ENCODE measurements at places on chromosomes 16 and 17.

DNA sequence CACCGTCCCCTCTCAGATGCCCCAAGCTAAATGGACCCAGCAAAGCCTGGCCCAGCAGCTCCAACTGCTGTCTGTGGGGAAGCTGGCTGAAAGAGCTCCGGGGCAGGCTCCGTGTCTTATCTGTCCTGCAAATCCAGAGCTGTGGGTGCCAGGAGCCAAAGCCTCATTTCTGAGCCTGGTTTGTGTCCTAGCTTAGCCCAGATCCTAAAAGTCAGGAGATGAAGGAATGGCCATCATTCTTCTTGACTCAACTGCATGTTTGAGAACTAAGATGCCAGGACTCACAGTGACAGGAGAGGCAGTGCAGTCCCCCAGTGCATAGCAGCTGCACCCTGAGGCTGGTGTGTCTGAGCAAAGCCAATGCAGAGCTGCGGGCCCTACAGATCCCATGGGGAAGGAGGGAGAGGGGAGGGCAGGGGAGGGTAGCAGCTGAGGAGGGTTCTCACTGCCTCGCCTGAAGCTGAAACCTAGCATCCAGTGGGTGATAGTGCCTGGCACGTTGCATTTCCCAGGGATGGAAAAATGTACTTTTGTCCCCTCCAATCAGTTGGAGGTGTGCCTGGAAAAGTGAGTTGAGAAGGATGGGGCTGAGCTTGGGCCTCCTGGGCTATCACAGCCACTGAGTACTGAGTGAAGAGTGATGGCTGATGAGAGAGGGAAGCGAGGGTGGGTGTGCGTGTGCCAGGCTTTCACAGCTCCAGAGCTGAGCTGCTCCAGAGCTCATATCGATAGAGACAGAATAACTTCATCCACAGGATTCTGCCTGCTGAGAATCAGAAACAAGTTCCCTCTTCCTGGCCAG, 24.5 kb upstream of the CD300E start:
- H3K36me3 ChIP-seq: no peaks in the 10 kb centered on the region
- H3K27ac ChIP-seq: no peak overlapping the region
- H3K4me1 ChIP-seq: no peaks in the 10 kb centered on the region

DNA sequence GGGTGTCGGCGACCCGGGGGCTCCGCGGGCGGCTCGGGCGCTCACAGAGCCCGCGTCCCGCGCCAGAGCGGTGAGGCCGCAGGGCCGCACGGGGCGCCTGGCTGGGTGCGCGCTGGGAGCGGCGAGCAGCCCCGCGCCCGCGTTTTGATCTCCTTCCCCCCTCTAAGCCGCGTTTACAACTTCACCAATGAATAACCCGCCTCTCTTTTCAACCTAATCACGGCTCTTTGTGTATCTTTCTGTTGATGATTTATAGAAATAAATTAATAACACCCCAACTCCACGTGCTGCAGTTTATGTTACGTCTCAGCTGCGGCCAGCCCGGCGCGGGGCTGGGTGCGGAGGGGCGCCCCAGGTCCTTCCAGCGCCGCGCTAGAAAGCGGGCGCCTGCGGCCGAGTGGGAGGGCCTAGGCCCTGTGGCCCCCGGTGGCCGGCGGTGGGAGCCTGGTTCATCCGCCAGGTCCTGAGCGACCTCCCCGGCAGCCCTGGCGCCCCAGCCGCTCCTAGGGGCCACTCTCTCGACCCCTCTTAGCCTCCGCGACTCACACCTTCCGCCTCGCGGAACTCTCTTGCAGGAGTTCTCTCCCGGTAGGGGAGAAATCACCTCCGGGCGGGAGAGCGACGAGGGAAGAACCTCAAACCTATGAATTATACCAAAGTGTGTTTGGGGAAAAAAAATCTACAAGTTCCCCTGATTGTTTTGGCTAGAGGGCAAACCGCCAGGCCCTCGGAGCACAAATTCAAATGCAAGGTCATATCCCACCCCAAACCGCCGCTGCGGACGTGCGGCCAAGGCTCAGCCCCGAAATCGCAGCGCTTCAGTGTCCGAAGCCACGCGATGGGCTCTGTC, 1.9 kb downstream of the HNF1B start:
- H3K36me3 ChIP-seq: peaks cover 7% of the 10 kb centered on the region
- no peak for DNase-seq
- peak overlapping the region; percentile 69 for H3K4me3 ChIP-seq
- H3K27ac ChIP-seq: no peak overlapping the region
- peaks cover 81% of the 10 kb centered on the region for H3K27me3 ChIP-seq

DNA sequence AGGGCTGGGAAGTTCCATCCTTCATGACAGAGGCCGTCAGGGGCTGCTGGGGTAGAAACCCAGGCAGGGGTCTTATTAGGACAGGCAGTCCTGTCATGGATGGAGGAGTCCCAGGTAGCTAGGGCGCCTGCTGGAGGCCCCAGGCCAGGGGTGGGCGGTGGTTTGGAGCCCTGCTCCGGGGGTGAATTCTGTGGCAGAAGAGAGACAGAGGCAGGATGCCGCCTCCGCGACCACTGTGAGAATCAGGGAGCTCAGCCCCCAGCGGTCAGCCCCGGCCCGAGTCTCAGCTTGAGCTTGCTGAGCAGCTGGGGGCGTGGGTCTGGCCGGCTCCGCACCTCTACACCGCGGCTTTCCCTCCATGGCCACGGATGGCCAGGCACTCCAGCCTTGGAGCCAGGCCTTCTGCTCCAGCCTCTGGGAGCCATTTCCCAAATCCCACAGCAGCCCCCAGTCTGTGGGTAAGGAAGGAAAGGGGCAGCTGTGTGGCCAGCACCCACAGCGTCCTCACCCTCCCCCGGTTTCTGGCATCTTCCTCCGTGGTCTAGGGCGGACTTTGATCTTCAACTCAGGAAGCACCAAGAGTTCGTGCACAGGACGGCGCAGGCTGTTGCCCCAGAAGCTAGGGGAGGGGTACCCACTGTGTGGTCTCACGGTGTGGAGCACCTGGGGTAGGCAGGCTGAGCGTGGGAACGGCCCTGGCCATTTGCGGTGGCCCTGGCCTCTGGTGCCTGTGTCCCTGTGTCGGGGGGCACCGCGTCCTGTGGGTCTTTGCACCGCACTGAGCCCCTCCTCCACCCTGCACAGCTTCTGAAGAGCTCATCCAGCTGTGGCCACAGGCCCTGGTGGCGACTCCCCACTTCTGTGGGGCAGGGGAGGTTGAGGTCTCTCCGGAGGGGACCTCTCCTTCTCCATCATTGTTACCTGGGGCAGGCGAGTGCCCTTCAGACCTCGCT, 14.1 kb downstream of the CD7 start:
- H3K27ac ChIP-seq: no peak overlapping the region
- H3K36me3 ChIP-seq: no peaks in the 10 kb centered on the region
- no peak for DNase-seq
- H3K4me3 ChIP-seq: no peak overlapping the region

DNA sequence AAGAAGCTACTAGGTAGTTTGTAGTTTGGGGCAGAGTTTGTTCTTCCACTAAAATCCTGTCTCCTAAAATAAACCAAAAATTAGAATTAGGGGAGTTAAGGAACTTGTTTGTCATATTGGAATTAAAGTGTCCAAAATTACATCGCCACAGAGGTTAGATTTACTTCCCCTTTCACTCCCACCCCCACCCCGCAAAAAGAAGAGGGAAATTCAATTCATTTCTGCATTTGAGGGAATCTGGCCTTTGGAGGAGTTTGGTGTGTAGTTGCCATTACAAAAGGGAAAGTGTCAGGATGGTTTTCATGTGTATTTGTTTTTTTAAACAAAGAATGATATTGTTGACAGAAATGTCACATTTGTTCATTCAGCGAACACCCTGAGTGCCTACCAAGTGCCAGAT, 5.8 kb downstream of the TMEM97 start:
- peaks cover 44% of the 10 kb centered on the region for H3K36me3 ChIP-seq
- H3K4me1 ChIP-seq: peaks cover 7% of the 10 kb centered on the region
- H3K4me3 ChIP-seq: no peak overlapping the region
- H3K27ac ChIP-seq: no peak overlapping the region

DNA sequence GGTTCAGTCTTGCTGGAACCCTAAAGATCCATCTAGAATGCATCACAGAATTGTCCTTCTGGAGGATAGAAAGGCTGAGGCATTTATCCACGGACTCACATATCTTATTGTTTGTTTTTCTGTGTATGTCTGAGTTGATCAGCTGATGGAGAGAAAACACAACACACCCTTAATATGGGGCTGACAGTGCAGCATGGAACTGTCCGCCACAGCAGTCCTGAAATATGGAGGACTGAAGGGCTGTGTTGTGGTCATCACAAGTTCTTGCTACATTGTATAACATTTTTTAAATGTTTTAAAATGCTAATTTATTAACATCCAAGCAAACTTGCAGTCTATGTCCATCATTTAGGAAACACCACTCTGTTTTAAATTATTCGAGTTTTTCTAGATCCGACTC, 448.9 kb upstream of the ERCC4 start:
- H3K4me1 ChIP-seq: no peaks in the 10 kb centered on the region
- no peak overlapping the region for H3K27ac ChIP-seq
- no peak overlapping the region for H3K4me3 ChIP-seq

- H3K36me3 ChIP-seq: no peaks in the 10 kb centered on the region
- no peak overlapping the region for H3K27ac ChIP-seq
- no peak overlapping the region for H3K4me3 ChIP-seq
- H3K4me1 ChIP-seq: peaks cover 12% of the 10 kb centered on the region
Observed at GRCh38 chr17:82339634-82340580, 6.3 kb upstream of the SECTM1 start.

GRCh38 chr17:4023220-4023619, 59.0 kb upstream of the ATP2A3 start:
- H3K27me3 ChIP-seq: no peaks in the 10 kb centered on the region
- H3K36me3 ChIP-seq: peaks cover 29% of the 10 kb centered on the region
- H3K4me3 ChIP-seq: no peak overlapping the region
- no peak for DNase-seq
- no peak overlapping the region for H3K27ac ChIP-seq

DNA sequence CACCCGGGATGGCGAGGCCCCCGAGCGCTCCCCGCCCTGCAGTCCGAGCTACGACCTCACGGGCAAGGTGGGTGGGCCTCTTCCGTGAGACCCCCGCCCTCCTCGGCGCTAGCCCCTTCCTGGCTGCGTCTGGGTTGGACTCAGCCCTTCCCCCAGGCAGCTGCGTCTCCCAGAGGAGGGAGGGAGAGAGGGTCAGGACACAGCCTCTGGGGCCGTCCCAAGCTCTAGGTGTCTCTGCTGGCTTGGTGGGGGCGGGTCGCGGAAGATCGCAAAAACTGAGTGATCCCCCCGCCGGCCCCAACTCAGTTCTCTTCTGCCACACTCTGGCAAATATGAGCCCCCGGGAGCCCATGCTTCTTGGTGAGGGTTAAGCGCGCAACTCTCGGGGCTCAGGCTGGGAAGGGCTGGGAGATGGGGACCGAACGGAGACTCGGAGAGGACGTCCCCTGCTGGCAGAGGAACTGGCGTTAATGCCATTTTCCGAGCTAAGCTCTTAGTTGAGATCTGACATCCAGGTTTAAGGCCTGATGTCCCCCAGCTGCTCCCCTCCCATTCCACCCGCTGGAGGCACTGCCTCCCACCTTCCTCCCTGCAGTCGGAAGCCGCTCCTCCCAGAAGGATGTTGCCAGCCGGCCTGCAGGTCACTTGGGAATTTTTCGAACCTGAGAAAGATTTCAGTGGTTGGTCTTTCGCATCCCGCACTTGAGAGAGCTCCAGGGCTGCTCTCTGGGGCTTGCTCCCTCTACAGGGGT, 419 bp downstream of the RAB37 start:
- no peaks in the 10 kb centered on the region for H3K36me3 ChIP-seq
- DNase-seq: peak; percentile 85
- H3K4me3 ChIP-seq: peak overlapping the region; percentile 75
- H3K4me1 ChIP-seq: peaks cover 18% of the 10 kb centered on the region

- no peak overlapping the region for H3K4me3 ChIP-seq
- no peaks in the 10 kb centered on the region for H3K4me1 ChIP-seq
- H3K36me3 ChIP-seq: no peaks in the 10 kb centered on the region
Observed at GRCh38 chr17:19305256-19305655, 57.3 kb downstream of the B9D1 start.

- peak within 1 kb of the TSS; percentile 90 for H3K27ac ChIP-seq
- H3K4me1 ChIP-seq: peaks cover 3% of the 10 kb centered on the region
- no peaks in the 10 kb centered on the region for H3K27me3 ChIP-seq
- peak; percentile 83 for DNase-seq
- no peaks in the 10 kb centered on the region for H3K36me3 ChIP-seq
- H3K4me3 ChIP-seq: peak within 1 kb of the TSS; percentile 79
Observed at GRCh38 chr17:64661976-64662773, at the start of gene SMURF2. SMURF2 (minus strand) TSS chr17:64662307; CDS start chr17:64661880, 427 bp downstream.

GRCh38 chr16:72937916-72938794, 109.8 kb downstream of the ZFHX3 start:
- H3K4me1 ChIP-seq: peaks cover 6% of the 10 kb centered on the region
- H3K27me3 ChIP-seq: no peaks in the 10 kb centered on the region

DNA sequence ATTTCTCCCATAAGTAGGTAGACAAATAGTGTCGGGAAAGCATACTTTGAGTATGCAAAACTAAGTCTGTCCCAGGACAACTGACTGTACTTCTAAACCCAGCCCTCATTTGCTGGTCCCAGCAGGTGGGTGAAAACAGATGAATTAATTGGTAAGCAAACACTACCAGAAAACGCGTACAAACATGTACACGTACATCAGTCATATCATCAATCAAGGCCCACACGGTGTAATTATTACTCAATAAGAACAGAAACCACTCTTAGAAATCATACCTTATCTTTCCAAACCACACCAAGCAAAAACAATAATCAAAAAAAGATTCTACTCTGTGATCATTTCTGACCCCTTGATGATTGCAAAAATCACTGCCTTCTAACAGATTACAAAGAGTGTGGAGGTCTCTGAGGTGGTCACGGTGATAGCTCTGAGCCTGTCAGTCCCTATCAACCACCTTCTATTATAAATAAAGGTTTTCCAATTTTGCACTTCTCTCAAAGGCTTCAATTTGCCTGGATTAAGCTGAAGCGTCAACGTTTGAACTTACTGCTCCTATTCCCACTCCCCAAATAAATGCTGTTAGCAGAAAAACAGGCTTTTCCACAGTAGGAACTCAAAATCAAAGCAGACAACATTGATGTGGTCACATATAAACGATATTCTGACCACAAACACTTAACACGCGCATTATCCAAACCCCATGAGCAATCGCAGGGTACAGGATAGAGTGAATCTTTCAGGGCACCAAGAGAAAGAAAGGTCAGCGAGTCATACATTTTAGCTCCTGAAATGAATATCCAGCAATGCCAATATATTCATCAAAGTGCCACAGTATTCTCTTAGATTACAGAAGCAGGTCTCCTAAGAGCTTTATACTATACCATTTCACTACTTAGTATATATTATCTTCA, 211.9 kb downstream of the STX8 start:
- no peaks in the 10 kb centered on the region for H3K36me3 ChIP-seq
- DNase-seq: no peak
- no peak overlapping the region for H3K4me3 ChIP-seq

GRCh38 chr17:28363776-28364650, 986 bp downstream of the SEBOX start:
- H3K4me3 ChIP-seq: no peak overlapping the region
- peaks cover 7% of the 10 kb centered on the region for H3K36me3 ChIP-seq
- no peaks in the 10 kb centered on the region for H3K4me1 ChIP-seq

DNA sequence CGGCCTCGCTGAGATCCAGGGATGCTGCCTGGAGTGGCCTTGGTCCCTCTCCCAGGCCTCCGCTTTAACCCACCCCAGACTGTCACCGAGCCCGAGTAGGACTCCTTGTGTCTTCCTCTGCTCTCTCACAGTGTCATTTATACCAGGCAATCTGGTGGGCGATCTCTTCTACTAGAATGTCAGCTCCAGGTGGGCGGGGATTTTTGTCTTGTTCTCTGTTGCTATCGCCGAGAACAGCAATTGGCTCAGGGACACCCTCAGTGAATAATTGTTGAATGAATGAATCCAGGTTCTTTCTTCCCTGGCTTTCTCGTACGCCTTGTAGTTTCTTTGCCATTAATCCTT, 591 bp downstream of the DHX38 start:
- peaks cover 16% of the 10 kb centered on the region for H3K36me3 ChIP-seq
- H3K27me3 ChIP-seq: no peaks in the 10 kb centered on the region
- peak overlapping the region; percentile 93 for H3K4me3 ChIP-seq
- no peak for DNase-seq
- 0 out of 2 replicates have a peak, but pooled peaks cover 6% of the 10 kb centered on the region for H3K4me1 ChIP-seq
- H3K27ac ChIP-seq: peak overlapping the region; percentile 93
